ENCODE measurements at places on chromosomes 1 and 21.

GRCh38 chr21:26977746-26978145 is 10.9 kb upstream of the ADAMTS5 start:
- DNase-seq = no peak

GRCh38 chr1:6588893-6589520 is 9.2 kb downstream of the ZBTB48 start:
- no peak for DNase-seq

DNA sequence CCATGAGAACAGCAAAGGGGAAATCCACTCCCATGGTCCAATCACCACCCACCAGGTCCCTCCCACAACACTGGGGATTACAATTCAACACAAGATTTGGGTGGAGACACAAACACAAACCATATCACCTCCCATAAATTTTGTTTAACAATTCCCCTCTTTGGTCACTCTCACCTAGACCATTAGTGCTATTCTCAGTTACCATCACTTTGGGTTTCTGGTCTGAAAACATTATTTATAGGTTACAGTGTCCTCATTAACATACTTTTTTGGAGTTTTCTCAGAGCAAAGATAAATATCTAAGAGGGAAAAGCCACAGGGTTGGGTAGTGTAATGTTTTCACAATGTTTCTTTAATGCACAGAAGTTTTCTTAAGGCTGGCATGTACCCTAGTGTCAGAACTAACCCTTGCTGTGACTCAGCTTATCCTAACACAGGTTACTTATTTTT is 47.7 kb upstream of the DNAH14 start:
- DNase-seq = no peak

DNA sequence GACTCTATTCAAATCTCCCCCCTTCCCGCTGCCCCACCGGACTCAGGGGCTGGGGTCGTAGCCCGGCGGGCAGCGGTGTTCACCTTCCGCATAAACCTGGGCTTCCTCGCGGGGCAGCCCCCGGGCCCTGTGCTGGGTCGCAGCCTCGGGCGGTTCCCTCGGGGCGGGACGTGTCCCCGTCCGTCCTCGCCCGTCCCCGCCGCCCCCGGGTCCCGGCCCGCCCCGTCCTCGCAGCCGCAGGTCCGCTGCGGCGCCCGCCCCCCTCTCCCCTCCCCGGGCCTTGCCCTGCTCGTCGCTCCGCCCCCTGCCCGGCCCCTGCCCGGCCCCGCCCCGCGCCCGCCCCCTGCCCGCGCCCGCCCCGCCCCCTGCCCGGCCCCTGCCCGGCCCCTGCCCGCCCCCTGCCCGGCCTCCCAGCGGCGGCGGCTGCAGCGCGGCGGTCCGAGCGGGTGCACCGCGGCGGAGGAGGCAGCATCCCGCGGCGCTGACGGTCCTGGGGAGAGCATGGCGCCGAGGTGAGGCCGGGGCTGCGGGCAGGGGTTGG is at the start of gene COL18A1:
Gene COL18A1 (plus strand): TSS at position 436 of the 541 bp plus-strand sequence. CDS start 66 bp downstream, at position 502.
- DNase-seq = peak; percentile 26

- no peak for DNase-seq
These were observed 9.6 kb downstream of the NES start for GRCh38 chr1:156667610-156667967.

DNA sequence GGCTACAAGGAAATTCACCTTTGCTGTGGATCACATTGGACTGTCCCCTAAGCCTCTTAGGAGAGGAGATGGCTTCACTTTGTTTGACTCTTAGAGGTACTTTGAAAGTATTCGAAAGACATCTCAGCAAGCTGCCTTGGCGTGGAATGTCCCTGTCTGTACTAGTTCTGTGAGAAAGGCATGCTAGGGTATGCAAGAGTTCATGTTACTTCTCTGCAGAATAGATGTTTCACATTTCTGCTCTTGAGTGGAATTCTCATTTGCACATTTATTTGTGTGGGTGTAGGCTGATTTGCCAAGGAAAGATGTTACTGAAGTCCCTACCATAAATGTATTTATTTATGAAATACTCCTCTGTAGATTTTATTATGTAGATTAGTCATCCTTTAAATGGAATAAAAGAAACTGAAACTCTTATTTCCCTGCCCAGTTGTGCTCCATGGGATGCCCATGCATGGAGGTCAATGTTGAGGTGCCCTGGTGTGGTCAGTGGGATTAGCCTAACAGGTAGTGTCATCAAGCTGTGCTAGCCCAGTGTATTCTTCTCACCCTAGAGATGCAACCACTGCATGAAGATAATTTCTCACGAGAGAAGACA is 13.8 kb downstream of the MIA3 start:
- no peak for DNase-seq

DNA sequence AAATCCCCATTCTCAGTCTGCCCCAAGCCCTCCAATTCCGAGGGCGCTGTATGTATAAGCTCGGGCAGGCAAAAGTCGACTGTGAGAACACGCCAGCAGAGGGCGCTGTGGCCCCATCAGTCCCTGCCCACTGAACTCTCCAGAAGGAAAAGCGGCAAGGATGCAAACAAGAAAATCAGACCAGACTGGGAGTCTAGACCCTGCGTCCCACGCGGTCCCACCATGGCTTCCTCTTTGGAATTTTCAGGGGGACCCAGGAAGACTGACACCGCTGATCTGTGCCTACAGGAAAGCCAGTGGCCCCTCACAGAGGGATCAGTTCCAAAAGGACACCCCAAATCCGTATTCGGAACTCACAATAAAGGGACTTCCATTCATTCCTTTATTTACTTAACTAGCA is 19.5 kb downstream of the TEX35 start:
- peak; percentile 63 for DNase-seq

DNA sequence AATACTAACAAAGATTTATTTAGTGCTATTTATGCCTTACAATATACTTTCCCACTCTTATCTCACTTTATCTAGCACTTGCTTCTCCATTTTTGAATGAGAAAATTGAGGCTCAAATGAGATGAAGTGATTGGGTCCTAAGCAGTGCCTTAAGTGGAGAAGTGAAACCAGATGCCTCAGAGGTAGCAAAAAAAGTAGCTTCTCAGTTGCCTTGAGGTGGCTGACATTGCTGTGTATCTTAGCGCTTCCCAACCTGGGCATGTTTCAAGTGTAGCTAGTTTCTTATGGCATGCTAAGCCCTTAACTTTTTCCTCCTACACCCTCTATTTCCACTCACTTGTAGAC is 390.4 kb downstream of the OMA1 start:
- no peak for DNase-seq

DNA sequence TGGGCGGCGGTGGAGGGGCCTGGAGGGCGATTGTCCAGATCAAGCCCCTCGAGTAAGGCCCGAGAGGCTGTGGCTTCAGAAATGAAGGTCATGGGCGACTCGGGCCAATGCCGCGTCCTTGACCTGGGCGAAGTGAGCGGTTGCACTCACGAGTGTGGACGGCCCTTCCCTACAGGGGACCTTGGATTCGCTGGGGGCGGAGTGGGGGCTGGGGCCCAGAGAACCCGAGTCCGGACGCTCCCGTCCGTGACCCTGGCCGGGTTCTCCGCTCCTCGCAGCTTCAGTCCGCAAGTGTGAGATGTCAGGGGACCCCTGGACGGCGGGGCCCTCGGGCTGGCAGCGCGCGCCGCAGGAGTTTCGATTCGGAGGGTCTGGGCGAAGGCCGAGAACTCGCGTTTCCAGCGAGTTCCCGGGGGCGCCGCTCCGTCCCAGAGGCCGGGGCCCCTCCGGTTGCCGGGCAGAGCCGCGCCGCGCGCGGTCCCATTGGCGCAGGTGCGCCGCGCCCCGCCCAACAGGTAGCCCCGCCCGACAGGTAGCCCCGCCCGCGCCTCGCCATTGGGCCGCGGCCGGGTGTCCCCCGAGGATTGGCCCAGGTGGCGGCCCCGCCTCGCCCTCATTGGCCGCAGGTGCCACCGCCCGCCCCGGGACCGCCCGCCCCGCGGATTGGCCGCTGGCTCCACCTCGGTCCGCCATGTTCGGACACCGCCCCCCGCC is at the start of gene PRKCZ:
Gene PRKCZ (plus strand): TSS at position 694 of the 714 bp plus-strand sequence. CDS start 220 bp downstream, outside the sequence.
- peak; percentile 91 for DNase-seq

DNA sequence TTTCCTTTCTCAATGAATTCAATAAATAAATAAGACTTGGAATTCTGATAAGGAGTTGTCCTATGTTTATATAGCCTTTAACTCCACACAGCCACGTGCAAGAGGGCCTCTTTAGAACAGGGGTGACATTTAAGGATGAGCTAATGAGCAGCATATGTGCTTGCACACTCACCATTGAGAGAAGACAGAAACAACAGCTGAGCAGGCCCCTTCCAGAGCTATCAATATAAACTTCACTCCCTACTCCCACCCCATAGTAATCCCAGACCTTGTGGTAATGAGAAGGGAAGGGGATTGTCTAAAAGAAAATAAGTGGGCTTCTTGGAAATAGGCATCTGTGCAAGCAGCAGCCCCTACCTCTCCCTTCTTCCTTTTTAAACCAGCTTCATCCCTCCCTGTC is 176.0 kb downstream of the SEC16B start:
- DNase-seq = no peak

DNA sequence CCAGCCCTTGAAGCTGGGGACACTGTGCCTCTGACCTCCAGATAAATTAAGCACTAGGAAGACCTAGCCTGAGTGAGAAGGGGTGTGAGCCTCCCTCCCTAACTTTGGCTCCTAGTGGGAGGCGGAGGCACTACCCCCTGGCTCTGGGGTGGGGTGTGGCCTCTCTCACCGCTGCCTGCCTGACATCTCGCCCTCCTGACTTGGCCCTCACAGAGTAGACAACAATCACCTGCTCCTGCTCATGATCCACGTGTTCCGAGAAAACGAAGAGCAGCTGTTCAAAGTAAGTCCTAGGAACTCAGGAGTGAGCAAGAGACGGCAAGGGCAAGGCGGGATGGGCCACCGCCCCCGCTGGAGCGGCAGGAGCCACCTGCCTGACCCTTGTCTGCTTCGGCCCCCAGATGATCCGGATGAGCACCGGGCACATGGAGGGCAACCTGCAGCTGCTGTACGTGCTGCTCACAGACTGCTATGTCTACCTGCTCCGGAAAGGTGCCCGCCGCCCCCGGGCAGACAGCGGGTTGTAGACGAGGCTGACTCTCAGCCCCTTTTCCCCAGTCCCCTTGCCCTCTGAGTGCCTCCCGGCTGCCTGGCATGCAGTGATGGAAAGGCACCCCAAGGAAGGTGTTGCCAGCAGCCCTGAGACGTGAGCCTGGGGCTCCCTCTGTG is 8.1 kb upstream of the SLC25A34 start:
- DNase-seq = no peak

DNA sequence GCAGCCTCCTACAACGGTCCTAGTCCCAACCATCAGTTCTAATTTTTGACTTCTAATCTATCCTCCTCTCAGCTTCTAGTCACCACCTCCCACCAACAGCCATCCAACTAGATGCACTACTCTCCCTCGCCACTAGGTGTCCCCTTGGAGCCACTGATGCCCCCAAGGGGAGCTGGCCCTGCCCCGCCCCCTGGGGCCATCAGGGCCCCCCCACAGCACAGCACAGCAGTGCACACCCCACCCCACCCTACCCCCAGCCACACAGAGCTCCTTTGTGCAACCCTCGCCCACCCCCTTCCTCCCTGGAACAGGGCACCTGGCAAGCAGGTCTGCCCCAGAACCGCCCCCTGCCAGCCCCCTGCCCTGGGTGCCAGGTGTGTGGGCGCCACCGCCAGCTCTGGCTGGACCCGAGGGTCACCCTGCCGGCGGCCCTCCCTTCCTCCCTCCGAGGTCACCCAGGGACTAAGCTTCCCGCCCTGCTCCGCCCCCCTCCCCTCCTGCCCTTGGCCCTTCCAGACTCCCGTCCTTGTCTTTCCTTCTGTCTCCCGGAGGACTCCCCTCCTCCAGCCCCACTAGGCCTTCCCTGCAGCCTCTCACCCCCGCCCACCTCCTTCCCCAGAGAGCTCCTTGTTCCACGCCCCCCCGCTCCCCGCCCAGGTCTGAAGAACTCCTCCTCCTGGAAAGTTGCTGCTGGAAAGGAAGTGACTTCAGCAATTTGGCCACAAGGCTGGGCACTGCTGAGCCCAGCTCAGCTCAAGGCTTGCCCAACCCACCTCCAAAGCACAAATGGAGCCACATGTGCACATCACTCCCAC is 47.0 kb downstream of the AHDC1 start:
- DNase-seq = peak; percentile 70

- DNase-seq = no peak
These were observed 870.7 kb upstream of the ADGRL2 start for GRCh38 chr1:80929868-80930508.

DNA sequence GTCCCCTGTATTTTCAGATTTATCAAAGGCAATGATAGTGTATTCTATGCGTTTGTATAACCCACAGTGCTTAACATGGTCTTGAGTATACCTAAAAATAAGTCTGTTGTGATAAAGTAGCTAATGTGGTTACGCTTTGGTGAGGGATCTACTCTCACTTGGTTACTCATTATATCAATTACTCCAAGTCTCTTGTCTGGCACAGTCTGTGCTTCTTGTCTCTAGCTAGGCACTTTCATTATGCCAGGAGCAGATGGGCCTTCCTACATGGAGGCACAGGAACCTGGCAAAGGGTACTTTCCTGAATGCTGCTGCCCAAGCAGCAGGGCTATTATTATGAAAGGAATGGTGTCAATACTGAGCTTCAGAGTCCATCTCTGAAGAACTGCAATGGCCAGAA is 4.2 kb upstream of the PTPN22 start:
- no peak for DNase-seq

- DNase-seq = no peak
These were observed 21.0 kb upstream of the PIK3CD start for GRCh38 chr1:9630331-9631111.

GRCh38 chr1:65420590-65421350 is at the start of the genes LEPR and LEPROT:
LEPR (plus strand) TSS chr1:65420668; CDS start chr1:65565566, 144,898 bp downstream.
LEPROT (plus strand) TSS chr1:65420668; CDS start chr1:65420725, 57 bp downstream.
- no peak for DNase-seq

DNA sequence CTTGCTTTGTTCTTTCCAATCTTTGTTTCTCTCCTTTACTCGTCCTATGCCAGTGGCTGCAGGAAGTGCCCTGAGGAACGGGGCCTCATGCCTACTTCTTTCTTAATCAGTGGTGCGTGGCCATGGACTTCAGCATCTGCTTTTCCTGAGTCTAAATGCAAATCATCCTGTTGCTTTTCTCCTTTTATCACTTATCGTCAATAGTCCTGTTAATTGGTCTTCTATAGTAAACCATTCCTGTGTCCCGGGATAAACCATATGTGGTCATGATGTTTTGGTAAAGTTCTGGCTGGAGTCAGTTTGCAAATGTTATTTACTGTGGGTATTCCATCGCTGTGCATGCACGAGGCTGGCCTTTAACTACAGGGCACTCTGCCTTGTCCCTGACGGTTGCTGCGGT is 47.5 kb downstream of the AGPAT3 start:
- DNase-seq = no peak

- DNase-seq = no peak
These were observed 162.2 kb downstream of the DPYD start for GRCh38 chr1:97758541-97759057.

DNA sequence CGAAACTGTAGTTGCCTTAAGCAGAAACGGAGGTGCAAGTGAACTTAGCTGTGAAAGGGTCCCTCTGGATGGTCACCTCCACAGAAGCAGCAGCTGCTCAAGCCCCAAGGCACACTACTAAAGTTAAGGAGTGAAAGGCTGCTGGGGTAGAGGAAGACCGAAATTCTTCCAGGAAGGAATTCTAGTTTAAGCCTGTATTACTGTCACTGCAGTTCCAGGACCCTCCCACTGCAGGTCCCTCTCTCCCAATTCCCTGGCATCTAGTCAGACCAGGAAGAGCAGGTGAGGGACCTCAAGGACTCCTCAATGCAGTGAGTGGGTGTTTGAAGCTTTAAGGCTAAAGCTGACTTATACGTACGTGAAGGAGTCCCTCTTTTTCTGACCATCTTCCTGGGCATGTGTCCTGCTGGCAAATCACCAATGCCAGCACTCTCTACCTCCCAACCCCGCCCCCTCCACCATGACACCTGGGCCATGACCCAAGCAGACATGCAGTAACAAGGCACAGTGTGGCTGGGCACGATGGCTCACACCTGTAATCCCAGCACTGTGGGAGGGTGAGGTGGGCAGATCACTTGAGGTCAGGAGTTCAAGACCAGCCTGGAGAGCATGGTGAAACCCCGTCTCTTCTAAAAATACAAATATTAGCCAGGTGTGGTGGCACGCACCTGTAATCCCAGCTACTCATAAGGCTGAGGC is 57.2 kb downstream of the TGFBR3 start:
- no peak for DNase-seq
